ENCODE measurements at places on chromosomes 4 and X.

GRCh38 chrX:41055740-41056139 lies 29.5 kb upstream of the USP9X start:
- no peak for DNase-seq

DNA sequence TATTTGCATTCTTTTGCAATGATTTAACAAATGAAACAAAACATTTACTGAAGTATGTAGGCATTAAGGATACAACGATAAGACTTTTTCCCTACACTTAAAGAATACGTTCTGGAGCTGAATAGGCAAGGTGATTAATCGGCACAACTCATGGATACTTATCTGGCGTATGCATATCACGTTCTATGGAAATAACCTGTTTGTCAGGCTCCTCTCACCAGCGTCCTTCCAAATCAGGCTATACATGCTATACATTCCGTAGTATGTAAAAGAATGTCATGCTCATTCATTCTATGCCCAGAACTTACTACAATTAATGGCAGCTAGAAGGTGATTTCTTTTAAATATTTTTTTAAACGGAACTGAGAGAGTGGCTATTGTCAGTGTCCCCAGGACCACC lies 25.6 kb upstream of the TCEANC start:
- no peak for DNase-seq

GRCh38 chrX:16207634-16208033 lies 40.4 kb downstream of the MAGEB17 start:
- DNase-seq, result no peak

DNA sequence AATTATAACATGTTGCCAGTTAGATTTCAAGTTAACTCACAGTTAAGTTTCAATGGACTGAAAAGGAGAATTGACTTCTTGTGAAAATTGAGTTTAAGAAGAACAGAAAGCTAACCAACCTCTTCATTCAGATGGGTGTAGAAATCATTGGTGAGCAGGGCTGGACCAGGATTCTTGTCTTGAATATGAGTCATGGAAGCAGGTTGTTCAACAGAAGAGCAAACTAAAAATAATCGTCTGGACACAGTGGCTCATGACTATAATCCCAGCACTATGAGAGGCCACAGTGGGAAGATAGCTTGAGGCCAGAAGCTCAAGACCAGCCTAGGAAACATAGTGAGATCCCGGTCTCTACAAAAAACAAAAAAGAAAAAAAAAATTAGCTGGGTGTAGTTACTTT lies 98.2 kb downstream of the ARSJ start:
- DNase-seq, result no peak

GRCh38 chr4:145482209-145483037 lies 770 bp downstream of the SMAD1 start:
- no peak for DNase-seq

DNA sequence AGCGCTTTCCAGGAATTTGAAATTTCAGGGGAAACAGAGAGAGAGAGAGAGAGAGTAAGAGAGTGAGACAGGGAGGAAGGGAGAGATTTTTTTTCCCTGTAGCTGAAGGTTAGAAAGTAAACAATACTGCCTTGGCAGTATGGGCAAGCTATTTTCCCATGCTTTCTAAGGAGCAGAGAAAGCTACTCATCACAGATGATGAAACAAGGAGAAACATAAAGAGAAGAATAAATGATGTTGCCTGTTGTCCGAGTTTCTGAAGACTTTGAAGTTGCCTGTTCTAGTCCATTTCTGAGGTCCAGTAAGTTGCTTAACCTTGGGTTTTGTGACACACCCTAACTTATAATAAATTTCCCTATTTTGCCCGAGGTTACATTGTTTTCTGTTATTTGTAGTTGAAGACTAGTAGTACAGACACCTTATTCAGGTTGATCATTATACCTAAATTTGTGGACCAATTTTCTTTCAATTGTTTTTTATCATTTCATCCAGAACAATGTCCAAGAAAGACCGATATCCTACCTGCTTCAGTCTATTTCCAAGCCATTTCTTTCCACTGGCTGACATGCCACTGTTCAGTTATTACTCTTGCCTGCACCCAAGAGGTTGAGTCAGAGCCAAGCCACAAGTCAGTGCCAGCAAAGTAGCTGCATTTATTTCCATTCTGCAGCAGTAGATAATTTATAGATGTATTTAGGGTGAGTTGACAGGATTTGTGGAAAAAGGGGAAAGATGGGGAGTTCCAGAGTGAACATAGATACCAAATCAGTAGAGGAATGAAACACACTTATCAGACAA lies 49.7 kb upstream of the SLC16A2 start:
- no peak for DNase-seq

DNA sequence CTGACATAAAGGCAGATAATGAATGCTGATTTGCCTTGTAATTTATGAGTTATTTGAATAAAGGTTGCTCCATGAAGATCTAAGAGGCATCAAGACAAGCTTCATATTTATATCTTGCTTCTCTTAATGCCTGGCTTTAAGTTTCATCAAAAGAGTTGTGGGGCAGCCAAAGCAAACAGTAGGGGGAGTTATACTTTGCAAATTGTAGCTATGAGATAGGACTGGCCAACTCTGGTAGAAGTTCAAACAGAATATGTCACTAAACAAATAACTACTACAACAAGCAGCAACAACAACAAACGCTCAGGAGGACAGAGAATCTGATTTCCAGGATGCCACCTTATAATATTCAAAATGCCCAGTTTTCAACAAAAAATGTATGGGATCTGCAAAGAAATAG lies 69.1 kb upstream of the PLAC1 start:
- no peak for DNase-seq

DNA sequence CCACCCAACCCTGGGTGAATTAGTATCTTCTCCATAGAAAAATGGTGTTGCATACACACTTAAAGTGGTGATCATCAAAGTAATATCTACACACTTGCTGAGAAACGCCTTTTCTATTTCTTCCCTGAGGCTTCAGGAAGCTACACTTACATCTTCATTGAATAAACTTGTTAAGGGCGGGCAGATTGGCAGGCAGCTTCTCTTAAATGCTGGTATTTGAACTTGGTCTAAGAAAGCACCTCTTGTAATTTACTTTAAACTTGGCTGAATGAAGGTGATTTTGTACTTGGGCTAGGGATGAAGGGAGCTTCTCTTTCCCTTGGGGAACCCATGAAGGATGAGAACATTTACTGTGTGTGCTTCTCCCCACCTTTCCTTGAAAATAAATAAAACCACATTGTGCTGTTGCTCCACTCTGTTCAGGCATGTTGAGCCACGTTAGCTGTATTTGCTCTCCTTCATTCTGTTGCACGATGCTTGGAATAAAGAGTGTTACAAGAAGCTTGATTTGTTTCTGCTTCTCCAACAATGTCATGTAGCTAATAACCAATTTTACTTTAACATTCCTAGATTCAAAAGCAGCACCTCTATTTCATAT lies 430.1 kb downstream of the ANKRD50 start:
- DNase-seq, result no peak

DNA sequence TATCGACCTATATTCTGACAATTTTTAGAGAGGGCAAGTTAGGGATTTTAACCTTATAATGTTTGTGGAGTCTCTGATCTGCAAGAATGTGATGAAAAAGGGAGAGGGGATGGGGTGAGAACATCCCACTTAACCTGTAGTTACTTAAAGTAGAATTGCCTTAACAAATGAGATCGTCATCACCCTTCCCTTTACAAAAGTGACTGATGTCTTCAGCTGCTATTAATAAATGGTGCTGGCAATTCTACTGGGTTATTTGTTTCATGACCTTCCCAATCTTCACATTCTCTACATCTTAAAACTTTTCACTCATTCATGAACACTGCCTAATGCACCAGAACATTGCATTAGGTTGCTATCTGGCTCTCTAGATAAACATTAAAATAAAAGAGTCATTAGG lies 873.4 kb upstream of the LCORL start:
- no peak for DNase-seq

- DNase-seq, result no peak
These were observed 421.2 kb upstream of the NWD2 start for GRCh38 chr4:36823199-36823967.
